ENCODE measurements at places on chromosomes 5 and 9. TPM values are rescaled to one million over a fixed set of nuclear protein-coding genes. Genes with fewer than 3 reads are reported as not detected.

The CAMK2A gene
- 0.24 TPM for polyA plus RNA-seq

The ENTPD2 gene
- polyA plus RNA-seq = 1.5 TPM

The FOXD4L3 gene
- 0.10 TPM for polyA plus RNA-seq

The PCDHA10 gene
- 0.02 TPM for polyA plus RNA-seq

The ADAMTS19 gene
- 0.02 TPM for polyA plus RNA-seq

The FAM169A gene
- polyA plus RNA-seq = 0.29 TPM

The WNK2 gene
- 2.1 TPM for polyA plus RNA-seq

The CTXN3 gene
- 0.14 TPM for polyA plus RNA-seq

The DCTN3 gene
- 44.4 TPM for polyA plus RNA-seq

The PLPP6 gene
- polyA plus RNA-seq = 6.4 TPM

Data from esophagus (tissue), 2 donors.